Fibroblast of gingiva (primary cell): ENCODE measurements at places on chromosomes 3 and 15.

DNA sequence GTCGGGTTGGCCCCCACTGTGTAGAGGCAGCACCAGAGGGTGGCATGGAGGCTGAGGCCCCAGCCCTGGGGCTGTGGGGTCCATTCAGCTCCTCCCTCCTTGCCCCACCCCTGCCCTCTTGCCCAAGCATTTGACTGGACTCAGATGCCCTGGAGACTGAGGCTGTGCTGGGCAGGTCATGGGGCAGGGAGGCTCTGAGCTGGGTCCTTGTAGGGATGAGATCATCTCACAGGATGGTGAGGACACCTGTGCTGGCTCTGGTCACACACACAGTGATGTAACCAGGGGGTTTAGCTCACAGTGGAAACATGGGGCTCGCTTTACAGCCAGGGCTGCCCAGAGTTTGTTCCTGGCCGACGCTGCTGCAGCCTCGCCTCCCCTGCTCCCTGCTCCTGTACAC is 17.8 kb downstream of the ALPK3 start:
- no peak for DNase-seq

DNA sequence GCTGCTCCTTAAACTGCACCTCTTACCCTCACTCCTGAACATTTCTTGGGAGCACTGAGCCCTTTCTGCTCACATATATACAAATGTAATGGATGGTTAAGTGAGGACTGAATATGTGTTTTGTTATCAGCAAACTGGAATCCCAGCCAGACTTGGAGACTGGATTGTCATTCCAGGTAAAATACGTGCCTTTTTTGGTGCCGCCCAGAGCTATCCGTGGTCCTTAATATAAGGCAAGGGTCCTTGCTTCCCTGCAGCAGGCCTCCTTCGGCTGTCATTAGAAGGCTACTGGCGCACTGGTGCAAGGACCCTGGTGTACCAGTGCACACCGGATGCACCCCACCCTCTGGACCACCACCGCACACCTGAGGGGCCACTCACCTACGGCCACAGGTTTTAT is 1.1 kb upstream of the GABRB3 start:
- DNase-seq = no peak

DNA sequence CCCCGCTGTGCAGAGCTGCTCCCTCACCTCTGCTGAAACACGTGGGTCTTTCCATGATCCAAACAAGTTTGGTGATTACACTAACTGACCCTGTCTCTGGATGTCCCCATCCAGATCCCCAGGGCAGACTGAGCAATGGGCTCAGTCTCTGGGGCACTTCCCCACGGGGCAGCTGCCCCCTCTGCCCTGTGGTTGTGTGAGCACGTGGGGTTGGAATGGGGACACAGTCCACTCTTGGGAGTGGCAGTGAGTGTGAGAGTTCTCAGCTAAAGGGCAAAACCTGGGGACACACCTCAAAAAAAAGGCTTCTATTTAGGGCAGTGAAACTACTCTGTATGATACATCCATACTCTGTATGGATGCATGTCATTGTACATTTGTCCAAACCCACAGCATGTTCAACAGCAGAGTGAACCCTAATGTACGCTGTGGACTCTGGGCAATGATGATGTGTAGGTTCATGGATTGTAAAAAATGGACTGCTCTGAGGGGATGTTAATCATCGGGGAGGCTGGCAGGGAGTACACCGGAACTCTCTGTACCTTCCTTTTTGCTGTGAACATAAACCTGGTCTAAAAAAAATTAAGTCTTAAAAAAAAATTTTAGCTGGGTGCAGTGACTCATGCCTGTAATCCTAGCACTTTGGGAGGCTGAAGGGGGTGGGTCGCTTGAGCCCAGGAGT is 49.9 kb upstream of the BLM start:
- no peak for DNase-seq

- no peak for DNase-seq
Measured at GRCh38 chr3:159731254-159731653, 257.4 kb upstream of the IL12A start.

DNA sequence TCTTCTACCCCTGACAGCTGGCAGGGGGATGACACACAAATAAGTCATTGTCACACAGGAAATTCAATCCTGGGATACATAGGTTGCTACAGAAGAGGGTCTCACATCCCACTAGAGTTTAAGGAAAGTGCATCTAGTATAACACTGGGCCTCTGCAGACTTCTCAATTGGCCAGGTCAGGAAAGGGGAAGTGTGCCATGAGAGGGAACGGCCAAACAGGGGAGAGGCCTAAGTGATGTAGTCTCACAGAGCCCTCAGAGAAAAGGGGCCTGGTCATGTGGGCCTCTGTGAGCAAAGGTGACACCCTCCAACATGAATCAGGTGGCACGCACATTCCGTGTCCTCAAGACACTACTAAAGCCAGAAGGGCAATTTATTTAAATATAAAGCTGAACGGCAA is 11.2 kb downstream of the ZXDC start:
- no peak for DNase-seq

DNA sequence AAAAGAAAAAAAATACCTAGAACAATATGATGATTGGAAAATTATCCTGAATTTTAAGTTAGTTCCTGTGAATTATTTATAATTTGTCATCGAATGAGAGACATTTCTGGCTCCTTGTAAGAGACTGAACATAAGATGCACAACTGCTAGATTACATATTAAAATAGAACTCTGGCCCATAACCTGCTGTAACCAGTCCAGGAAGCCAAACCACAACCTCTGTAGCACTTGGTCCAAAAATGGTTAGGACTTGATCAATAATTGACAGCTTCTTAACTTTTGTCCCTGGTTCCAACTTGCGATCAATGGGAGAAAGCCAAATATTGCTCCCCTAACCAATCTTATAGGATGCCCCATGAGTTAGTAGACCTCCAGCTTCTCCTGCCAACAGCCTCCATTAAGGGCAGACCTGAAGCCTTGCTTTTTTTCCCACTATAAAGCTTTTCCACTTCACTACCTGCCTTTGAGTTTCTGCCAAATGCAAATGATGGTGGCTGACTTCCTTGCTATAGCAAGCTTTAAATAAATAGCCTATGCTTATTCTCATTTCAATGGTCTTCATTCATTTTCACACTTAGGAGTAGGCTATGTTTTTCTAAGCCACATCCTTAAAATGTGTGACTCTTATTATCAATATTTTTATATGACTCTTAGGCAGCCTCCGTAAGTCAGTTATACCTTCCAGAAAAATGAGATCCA is 224.0 kb upstream of the ARHGEF26 start:
- no peak for DNase-seq

- peak; percentile 14 for DNase-seq
Measured at GRCh38 chr15:81548365-81549130, 174.5 kb upstream of the TMC3 start.

GRCh38 chr3:12323237-12323636 is 34.4 kb downstream of the PPARG start:
- no peak for DNase-seq

DNA sequence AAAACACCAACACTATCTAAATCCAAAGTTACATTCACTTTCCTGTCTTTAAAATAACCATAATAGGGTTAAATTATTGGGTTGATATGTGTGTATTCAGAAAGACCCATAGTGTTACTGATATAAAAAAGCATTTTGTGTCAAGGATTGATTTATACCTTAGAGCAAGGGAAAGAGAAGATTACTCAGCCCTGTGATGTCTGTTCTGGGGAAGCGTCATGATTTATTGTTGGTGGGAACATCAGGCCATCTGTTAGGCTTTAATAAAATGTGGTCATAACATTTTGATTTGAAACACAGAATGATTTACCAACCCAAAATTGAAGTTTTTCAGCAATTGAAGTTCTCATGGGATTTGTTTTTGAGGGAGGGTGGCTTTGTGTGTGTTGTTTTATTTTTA is 33.2 kb downstream of the SIDT1 start:
- no peak for DNase-seq

DNA sequence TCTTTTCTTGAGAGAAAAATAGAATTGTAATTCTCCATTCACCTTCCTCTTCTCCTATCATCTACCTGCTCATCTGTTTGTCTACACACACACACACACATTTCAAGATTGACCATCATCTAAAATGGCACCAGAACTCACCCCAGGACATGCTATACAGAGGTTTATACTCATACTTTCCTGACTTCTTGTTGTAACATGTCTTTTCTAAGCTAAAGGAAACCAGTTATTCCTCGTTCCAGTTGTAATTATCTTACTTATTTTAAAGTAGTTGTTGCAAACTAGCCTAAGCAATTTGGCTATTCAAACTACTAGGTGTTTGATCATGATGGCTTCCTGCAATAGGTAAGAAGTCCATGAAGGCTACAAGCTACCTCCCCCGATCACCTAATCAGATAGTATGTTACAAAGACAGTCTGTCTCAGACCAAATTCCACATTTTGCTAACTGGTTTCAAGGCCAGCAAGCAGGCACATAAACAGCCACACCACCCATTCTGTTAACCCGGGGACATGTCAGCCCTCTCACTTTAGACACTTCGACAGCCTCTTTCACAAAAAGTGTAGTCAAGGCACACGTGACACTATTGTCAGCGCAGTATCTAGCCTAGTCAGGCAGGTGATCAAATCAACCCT is 189.7 kb downstream of the SHQ1 start:
- DNase-seq = no peak

- no peak for DNase-seq
Measured at GRCh38 chr3:14570864-14571263, 30.7 kb upstream of the GRIP2 start.

- no peak for DNase-seq
Measured at GRCh38 chr3:141881702-141882101, 5.3 kb downstream of the ATP1B3 start.
